ENCODE measurements at places on chromosomes 4 and X.

DNA sequence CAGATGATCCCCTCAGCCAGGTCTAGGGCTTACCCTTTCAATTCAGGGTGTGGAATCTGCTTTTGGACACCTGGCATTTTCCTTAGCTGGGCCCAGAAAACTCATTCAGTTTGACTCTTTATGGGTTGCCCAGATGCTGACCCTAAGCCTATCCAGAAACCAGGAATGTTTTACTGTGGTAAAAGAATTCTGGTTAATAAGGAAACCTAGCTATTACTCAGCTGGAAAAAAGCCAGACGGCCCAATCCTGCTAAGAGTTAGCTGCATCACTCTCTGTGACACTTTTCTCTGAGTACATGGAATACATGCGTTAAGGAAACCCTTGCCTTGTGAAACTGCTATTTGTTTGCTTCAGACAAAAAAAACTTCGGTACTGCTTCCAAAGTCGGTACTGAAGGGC lies 28.0 kb downstream of the ING2 start:
- no peak for DNase-seq

DNA sequence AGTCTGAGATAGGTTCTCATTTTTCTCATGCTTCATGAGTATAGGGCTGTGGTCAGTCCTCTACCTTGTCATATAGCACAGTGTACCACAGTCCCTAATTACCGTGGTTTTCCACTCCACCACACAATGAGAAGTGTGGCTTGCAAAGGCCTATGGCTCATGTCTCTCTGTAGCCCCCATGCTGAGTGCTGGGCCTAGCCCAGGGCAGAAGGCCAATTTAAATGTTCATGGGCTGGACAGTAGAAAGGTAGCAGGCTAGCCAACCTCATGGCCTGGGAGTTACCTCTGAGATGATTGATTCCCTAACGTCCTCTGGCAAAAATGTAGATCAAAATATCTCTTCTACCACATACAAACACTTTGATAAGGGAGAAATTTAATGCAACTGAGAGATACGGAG lies 222.5 kb downstream of the AFF2 start:
- no peak for DNase-seq

GRCh38 chr4:160426233-160426632 lies 1323.4 kb downstream of the RAPGEF2 start:
- no peak for DNase-seq

- DNase-seq = no peak
These were observed 125.3 kb upstream of the CLNK start for GRCh38 chr4:10809905-10810304.

- peak; percentile 89 for DNase-seq
These were observed 6.8 kb upstream of the IQSEC2 start for GRCh38 chrX:53288189-53288588.

DNA sequence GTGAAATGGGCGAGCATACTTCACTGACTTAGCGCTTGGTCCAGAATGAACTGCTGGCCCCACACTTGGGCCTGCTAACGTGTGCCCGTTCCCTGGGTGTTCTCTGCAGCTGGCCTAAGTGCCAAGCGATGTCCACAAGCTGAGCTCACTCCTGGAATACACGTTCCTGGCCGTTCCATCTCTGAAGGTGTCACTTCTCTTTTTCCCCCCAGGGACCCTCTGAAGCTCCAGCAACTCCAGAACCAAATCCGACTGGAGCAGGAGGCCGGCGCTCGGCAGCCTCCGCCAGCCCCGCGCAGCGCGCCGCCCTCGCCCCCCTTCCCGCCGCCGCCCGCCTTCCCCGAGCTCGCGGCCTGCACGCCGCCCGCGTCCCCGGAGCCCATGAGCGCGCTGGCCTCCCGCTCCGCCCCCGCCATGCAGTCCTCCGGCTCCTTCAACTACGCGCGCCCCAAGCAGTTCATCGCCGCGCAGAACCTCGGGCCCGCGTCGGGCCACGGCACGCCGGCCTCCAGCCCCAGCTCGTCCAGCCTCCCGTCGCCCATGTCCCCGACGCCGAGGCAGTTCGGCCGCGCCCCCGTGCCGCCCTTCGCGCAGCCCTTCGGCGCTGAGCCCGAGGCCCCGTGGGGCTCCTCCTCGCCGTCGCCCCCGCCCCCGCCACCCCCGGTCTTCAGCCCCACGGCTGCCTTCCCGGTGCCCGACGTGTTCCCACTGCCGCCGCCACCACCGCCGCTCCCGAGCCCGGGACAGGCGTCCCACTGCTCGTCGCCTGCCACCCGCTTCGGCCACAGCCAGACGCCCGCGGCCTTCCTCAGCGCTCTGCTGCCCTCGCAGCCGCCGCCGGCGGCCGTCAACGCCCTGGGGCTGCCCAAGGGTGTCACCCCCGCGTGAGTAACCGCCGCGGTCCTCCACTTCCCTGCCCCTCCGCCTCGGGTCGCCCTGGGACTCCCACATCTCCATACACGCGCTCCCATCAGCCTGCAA lies 132.3 kb downstream of the CBR4 start:
- peak; percentile 73 for DNase-seq

- DNase-seq = no peak
These were observed 4.4 kb upstream of the SRPX start for GRCh38 chrX:38225093-38225492.

- DNase-seq = no peak
These were observed 54.1 kb downstream of the CCNI start for GRCh38 chr4:77021614-77022089.

All from retina (tissue), 1 donor.